ENCODE measurements at places on chromosomes 12 and 14.

DNA sequence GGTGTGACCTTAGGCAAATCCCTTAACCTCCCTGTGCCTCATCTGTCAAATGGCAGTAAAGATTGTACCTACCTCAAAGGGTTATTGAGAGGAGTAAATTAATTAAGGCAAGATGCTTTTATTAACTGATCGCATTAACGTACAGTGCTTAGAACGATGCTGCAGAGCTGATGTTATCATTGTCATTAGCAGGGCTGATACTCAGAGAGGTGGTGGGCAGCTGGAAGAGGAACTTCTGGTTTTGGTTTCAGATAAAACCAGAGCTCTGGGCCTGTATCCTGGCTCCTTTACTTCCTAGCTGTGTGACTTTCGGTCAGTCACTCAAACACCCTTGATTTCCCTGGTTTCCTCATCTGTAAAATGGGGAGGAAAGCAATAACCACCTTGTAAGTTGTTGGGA, 55.1 kb downstream of the CALM1 start:
- no peaks in the 10 kb centered on the region for H3K36me3 ChIP-seq
- no peaks in the 10 kb centered on the region for H3K4me1 ChIP-seq
- DNase-seq = no peak
- H3K27ac ChIP-seq = no peak overlapping the region
- H3K27me3 ChIP-seq = peaks cover 6% of the 10 kb centered on the region

DNA sequence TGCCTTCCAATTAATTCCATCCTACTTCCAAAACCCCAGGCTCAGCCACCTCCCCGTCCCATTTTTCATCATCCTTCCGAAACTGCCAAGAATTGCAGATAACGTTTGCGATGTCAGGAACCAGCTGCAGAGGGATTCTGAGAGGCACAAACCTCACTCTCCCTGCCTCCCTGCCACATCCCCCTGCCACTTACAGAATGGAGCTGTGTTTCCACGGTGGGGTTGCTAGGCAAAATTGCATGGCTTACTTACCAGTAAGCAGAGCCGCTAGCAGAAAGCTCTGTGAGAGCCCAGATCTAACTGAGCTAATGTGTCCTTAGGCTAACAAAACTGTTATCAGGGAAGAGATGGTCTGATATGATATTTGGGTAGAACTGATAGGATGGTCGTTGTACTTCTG, 127.4 kb downstream of the KCNK10 start:
- peaks cover 58% of the 10 kb centered on the region for H3K27me3 ChIP-seq
- no peak overlapping the region for H3K4me3 ChIP-seq
- H3K27ac ChIP-seq = no peak overlapping the region

- H3K4me3 ChIP-seq = no peak overlapping the region
- no peak for DNase-seq
- H3K27ac ChIP-seq = no peak overlapping the region
- H3K36me3 ChIP-seq = no peaks in the 10 kb centered on the region
Observed at GRCh38 chr12:59548930-59549329, 46.9 kb upstream of the SLC16A7 start.

DNA sequence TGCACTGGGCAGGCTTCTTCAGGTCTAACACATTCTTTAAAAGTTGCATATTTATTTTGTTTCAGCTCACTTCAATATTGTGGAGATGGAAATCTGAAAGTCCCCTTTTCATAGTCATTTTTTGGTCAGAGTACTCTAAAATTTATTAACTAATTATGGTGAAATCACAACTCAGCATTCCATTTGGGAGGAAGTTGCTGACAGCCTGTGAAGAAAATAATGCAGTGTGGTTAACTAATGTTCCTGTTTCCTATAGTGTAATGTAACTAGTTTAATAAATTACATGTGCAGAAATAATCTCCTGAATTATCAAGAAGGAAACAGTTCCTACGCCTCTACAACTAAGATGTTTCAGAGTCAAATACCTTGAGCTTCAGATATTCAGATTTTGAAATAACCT, 17.1 kb downstream of the LRFN5 start:
- H3K4me1 ChIP-seq = no peaks in the 10 kb centered on the region
- H3K36me3 ChIP-seq = peaks cover 2% of the 10 kb centered on the region
- no peak overlapping the region for H3K4me3 ChIP-seq
- no peaks in the 10 kb centered on the region for H3K27me3 ChIP-seq
- no peak overlapping the region for H3K27ac ChIP-seq
- DNase-seq = no peak

- H3K36me3 ChIP-seq = peaks cover 2% of the 10 kb centered on the region
- no peaks in the 10 kb centered on the region for H3K27me3 ChIP-seq
- no peak overlapping the region for H3K27ac ChIP-seq
- H3K4me3 ChIP-seq = no peak overlapping the region
- DNase-seq = no peak
Observed at GRCh38 chr12:105318651-105319483, 11.6 kb upstream of the C12orf75 start.

- H3K4me3 ChIP-seq = no peak overlapping the region
- DNase-seq = no peak
- no peaks in the 10 kb centered on the region for H3K36me3 ChIP-seq
- no peak overlapping the region for H3K27ac ChIP-seq
Observed at GRCh38 chr12:6057700-6058099, 66.8 kb downstream of the VWF start.

GRCh38 chr14:59175404-59175803, 13.1 kb upstream of the DAAM1 start:
- H3K27me3 ChIP-seq = peaks cover 20% of the 10 kb centered on the region
- DNase-seq = no peak
- H3K27ac ChIP-seq = no peak overlapping the region
- no peak overlapping the region for H3K4me3 ChIP-seq
- H3K36me3 ChIP-seq = no peaks in the 10 kb centered on the region

DNA sequence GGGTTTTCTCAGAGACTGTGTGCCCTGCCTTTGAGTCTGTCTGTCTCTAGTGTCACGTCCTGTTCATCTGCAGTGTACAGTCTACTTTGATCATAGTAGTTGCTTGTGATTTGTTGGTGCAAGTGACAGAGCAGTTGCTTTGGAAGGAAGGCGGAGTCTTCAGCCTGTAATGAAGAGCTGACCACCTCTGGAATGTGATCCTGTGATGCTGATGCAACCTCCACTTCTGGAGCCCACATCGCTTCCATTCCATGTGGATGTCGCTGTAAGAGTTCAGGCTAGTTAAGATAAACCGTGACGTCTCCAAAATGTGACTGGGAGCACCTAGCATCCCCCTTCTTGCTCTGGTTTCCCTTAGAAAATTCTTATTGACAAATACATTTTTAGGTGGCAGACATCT, 51.8 kb downstream of the PELI2 start:
- no peaks in the 10 kb centered on the region for H3K27me3 ChIP-seq
- no peak overlapping the region for H3K27ac ChIP-seq
- H3K36me3 ChIP-seq = peaks cover 4% of the 10 kb centered on the region
- DNase-seq = no peak

DNA sequence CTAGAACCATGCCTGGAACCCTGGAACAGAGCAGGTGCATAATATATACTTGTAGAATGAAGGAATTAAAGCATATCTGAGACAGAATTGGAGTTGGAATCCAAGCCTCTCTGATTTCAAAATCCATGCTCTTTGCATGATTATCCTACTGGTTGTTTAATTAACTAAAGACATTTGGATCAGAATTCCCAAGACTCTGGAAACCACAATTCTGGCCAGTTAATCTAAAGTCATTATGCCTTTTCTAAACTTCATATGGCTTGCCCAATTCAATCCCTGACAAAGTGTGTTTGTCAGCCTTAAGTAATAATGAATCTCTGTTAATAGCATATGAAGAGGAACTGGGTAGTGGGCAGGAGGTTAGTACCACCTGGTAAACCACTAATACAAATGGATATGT, 422.6 kb downstream of the ATP23 start:
- no peak overlapping the region for H3K4me3 ChIP-seq
- no peaks in the 10 kb centered on the region for H3K27me3 ChIP-seq
- H3K27ac ChIP-seq = no peak overlapping the region
- H3K4me1 ChIP-seq = no peaks in the 10 kb centered on the region
- no peaks in the 10 kb centered on the region for H3K36me3 ChIP-seq

DNA sequence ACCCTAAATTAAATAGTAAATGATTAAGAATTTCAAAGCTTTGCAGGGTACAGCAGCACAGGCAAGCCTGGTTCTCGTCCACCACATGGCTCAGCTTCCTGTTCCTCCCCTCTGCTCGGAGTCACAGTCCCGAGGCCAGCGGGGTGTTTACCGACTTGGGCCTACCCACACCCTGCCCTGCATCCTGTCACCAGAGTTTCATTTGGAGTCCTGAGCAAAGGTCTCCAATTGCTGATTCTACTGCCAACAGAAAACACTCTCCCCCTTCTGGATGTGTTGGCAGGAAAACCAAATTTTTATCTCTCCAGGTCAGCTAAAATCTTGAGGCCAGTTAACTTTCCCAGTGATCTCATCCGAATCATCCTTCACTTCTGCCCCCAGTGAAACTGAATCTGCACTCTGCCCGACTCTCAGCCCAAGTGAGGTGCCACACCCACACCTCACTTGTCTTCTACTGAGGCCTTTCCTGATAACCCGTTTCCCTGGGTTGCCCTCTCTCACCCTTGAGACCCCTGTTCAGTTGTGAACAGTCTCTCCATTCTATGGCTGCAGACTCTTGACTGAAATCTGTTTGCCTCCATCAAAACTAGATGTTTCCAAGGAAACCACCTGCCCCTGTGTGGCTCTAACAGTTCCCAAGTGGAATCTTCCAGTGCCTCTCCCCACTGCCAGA, 71.2 kb downstream of the VCPKMT start:
- peaks cover 4% of the 10 kb centered on the region for H3K36me3 ChIP-seq
- peak; percentile 63 for DNase-seq
- peaks cover 54% of the 10 kb centered on the region for H3K4me1 ChIP-seq
